ENCODE measurements at places on chromosomes 1 and 21.

- no peak for DNase-seq
These were observed 230.6 kb downstream of the DSCAM start for GRCh38 chr21:40616377-40616704.

DNA sequence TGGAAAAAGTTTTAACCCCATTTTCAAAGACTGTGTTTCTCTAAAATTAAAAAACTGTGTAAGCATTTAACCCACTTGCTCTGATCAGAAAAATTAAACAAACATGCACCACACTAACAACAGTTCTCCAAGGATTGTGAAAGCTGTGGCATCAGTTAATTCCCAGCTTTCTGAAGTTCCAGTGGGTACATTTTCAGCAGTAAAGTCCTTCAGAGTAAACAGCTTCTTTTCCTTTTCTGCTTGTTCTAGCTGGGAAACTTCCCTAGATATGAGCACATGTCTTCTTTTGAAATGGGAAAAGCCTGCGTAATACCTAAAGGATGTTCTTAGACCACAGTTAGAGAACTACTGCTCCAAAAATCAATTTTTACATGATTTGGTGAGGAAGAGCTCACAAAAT, 11.1 kb downstream of the PRRX1 start:
- DNase-seq = no peak

DNA sequence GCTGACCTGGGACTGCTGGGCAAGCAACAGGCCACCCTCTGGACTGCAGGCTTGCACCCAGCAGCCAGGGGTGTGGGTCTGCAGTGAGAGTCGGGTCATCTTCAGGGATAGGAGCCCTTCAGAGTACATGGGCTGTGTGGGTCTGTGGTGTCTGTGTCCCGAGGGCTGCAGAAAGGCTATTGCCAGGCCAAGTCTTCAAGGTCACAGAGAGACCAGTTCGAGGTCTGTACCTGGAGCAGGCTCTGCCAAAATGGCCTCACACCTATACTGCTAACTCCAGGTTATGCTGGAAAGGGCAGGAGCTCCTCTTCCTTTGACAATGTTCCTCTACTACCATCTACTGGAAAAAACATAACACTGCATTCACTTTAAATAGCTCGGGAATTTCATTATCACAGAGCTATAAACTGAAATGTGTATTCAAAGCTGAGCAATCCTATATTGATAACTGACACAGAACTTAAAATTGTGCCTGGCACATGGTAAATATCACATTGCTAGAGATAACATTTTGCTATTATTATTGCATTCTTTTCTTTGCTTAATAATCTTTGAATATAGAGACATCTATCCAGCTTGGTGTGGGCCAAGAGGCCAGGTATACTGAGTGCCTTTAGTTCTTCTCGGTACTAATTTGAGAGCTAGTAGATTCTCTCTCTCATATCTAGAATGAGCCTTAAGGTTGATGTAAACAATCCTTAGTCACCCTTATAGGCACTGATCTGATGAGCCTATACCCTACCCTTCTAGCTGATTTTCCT, 6.9 kb upstream of the DNAH14 start:
- DNase-seq = no peak

DNA sequence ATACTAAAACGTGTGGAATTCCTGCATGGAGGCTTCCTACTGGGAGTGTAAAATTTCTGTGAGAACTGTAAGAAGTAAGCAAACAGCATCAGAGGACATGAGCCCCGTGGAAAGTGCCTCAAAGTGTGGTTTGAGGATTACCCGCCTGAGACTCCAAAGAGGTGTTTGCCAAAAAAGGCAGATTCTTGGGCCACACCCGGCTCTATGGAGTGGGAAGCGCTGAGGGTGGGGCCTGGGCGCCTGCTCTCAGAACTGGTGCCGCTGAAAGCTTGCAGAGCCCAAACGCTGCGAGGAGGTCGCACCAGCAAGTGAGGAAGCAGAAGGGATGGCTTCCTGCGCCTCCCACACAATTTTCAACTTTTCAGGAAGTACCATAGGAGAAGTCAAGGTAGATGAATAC, 43.0 kb upstream of the PSEN2 start:
- no peak for DNase-seq

DNA sequence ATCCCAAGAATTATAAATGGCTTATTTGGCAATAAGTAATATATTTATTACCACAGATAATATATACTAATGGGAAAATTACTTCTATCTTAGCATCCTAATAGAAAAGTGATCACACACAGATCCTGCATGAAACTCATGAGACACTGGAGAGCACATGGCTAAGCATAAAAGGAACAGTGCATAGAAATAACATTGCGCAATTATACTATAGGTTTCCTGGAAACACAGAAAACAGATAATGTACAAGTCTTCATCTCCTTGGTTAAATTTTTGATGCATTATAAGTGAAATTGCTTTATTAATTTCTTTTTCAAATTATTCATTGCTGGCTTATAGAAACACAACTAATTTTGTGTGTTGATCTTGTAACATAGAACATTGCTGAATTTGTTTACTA, 210.4 kb downstream of the USH2A start:
- DNase-seq = no peak
